KG1 (cell line): ENCODE measurements at places on chromosomes 4 and X.

GRCh38 chr4:143188136-143189088 is 3.7 kb downstream of the USP38 start:
- no peak for DNase-seq

- no peak for DNase-seq
These were observed 341.7 kb upstream of the FAT1 start for GRCh38 chr4:187065396-187065795.

GRCh38 chrX:153583433-153583832 is 15.5 kb downstream of the CCNQ start:
- DNase-seq, result no peak

GRCh38 chrX:12970691-12971202 is 4.2 kb upstream of the TMSB4X start:
- DNase-seq, result peak; percentile 24

DNA sequence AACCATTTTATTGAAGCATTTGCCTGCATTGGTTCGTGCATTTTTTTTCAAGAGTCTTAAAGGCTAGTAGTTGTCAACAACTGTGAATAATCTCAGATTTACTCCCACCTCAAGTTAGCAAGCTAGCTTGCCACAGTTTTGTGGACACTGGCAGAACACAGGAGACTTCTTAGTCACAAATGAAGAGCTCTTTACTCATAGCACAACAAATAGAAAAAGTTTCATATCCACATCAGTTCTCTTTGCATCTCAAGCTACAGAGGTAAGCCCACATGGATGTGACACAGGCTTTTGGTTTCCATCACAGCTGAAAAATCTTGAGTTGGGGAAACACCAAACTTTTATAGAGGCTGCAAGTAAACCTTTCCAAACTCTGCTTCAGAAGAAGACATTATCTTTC is 2315.7 kb upstream of the TENM3 start:
- DNase-seq, result no peak

GRCh38 chr4:181677201-181677600 is 566.0 kb upstream of the TENM3 start:
- DNase-seq, result no peak

- DNase-seq, result no peak
These were observed 30.7 kb downstream of the SPARCL1 start for GRCh38 chr4:87498446-87498900.

GRCh38 chr4:143021384-143021783 is 163.3 kb upstream of the USP38 start:
- no peak for DNase-seq

- DNase-seq, result no peak
These were observed 2.0 kb downstream of the FGFBP1 start for GRCh38 chr4:15936495-15936894.

DNA sequence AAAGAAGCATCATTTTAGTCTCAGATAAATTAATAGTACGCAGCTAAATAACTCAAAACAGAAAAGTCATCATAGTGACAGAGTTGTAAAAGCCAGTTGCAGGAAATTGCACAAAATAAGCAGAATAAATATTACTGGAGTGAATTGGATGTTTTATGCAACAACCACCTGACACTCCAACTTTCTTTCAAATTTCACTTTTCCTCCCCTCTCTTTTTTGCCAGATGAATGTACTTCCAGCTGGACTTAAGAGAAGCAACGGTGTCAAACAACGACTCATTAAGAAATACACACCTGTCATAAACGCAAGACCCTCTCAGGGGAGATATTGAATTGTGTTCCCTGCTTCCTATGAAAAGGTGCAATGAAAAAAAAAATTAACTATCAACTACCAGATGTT is 120.2 kb upstream of the HCCS start:
- no peak for DNase-seq

DNA sequence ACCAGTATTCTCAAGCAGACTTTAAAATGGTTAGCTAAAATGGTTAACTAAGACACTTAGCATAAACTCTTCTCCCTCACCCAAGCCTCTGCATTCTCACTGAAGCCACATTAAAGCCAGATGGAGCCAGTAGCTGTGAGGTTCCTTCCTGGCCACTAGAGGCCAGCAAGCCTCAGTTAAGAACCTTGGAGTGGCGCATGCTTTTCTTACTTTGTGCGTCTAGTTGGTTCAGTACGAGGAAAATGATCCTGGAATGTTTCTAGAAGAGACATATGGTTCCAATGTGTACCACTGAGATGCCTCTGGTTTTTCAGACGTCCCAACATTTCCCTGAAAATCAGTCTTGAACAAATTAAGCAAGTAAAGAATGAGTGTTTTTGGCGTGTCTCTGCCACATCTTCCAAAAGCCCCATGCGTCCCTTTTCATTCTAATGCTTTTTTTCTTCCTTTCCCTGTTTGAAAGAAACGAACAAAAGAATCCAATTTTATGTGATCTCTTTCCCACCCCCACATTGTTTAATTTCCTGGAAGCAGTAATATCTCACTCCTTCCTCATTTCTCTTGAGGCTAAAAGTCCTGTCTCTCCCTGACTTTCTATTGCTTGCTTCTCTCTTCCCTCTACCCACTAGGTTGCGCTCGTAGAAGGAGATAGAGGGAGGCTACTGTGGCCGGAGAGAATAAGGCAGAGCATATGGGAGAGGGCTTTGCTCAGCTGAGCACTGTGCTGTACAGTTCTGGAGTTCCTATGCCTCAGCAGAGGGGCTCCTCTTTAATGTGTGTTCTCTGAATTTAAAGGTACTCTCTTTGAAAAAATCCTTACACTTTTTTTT is 82.9 kb upstream of the TAB3 start:
- DNase-seq, result peak; percentile 1

GRCh38 chr4:169399976-169400767 is 129.4 kb upstream of the SH3RF1 start:
- DNase-seq, result no peak

DNA sequence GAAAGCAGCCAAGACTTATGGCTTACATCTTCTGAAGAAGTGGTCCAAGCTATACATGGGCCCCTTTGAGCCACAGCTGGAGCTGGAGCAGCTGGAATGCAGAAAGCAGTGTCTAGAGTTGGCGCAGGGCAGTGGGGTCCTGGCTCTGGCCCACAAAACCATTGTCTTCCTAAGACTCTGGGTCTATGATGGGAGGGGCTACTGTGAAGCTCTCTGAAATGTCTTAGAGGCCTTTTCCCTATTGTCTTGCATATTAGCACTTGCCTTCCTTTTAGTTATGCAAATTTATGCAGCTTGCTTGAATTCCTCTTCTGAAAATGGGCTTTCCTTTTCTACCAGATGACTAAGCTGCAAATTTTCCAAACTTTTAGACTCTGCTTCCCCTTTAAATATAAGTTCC is 15.3 kb downstream of the NPY1R start:
- DNase-seq, result no peak

DNA sequence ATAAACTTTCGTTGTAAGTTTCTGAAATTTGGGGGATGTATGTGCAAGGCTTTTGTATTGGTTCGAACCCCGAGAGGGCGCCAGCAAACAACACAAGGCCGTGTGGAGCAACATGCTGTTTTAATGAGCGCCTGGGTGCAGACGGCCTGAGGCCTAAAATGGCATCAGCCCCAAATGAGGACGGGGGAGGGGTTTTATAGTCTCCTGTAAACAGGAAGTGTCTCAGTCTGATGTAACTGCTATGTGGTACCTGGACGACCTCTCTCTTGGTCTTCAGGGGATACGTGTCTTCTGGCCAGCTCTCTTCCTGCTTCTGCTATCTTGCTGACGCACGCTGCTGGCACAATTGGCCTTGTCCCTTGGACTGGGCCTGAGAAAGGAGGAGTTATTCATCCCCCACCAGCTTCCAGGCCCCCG is 1348.0 kb downstream of the ADGRL3 start:
- no peak for DNase-seq

DNA sequence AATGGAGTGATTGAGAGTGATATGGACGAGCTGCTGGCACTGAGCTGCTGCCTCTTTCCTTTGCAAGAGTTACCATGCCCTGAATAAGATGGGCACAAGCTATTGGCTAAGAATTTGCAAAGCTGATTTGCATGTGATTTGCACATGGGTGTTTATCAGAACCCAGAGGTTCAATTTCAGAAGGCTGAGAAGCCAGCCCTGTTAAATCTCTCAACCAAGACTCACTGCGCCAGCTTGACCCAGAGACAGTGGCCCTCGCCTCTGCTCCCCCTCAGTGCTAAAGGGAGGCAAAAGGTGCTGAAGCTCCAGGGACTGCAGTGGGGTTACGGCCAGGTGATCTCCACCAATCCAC is 701 bp downstream of the ARHGAP4 start:
- no peak for DNase-seq

GRCh38 chr4:137599734-137600133 is 67.4 kb upstream of the PCDH18 start:
- DNase-seq, result no peak

DNA sequence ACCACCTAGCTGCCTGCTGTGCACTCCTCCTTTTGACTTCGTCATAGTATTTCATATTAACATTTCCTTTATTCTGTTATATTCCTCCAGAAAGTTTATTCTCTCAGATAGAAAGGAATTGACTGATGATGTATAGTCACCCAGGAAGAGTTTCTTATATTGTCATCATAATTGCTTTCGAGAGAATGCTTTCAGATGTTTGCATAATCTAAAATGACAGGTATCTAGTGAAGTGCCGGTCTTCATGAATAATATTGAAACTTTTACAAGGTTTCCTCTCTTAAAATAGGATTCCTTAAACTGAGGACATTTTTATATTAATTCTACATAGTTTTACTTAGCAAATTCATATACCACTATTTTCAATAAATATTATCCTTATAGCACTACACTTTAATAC is 10.1 kb downstream of the SEC24D start:
- no peak for DNase-seq

- no peak for DNase-seq
These were observed 11.9 kb upstream of the LINC00632 start for GRCh38 chrX:140697618-140698017.
